Activated T-helper 17 cell treated with anti-CD3 and anti-CD28 coated beads, Interleukin-2, amount 50 U/mL, for 72 hours (primary cell): ENCODE measurements at places on chromosomes 12 and 14.

DNA sequence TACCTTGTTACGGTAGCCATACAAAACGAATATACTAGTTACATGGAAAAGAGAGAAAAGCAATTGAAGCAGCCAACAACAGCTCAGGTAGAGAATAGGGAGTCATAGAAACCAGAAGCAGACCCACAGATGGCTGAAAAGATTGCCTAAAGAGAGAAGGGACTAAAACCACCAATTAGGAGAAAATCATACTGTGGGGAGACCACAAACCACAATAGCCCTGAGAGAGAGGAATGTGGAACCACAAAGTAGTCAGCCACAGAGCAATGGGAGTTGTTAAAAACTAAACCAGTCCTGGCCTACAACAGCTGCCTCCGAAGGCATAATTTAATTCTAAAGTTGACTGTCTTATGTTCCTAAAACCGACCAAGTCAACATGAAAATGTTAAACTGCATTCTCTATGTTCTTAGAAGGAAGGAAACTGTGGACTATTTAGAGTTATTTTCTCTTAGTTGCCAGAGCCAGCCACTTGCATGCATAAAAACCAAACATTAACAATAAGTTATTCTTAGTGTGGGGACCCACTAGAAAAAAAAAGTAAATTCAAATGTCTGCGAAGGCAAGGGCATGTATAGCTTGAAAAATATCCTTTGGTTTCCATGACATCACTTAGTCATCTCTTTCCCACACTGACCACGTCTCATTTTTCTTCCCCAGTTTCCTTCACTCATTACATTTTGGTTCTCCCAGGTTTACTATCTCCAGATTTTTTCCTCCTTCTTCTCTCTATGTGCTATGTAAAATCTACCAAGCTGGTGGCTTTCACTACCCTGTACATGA is 398.1 kb downstream of the NOVA1 start:
- ATAC-seq, result no peak

- ATAC-seq, result no peak
These were observed 70.5 kb upstream of the DAAM1 start for GRCh38 chr14:59117754-59118528.

DNA sequence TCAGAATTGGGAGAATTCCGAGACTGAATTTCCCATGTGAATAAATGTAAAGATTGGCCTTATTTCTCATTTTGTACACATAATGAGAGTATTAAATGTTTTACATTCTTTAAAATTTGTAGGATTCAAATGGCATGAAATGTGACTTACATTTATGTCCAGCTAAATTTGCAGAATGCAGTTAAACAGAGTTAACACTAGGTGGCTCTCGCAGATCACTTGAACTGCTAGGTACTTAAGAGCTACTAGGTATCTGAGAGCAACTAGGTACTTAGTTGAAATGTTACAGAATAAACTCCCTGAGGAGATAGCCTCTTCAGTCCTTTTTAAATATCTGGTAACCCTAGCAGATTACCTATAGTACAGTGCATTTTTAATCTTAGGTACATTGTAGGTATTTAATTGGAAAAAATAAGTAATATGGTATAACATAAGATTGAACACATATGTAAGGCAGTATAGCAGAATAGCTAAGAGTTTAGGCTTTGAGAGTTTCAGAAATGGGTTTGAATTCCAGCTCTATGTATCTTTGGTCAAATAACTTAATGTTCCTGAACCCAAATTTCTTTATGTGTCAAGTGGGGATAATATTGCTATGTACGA is 73.8 kb downstream of the KIAA0586 start:
- peak; percentile 63 for ATAC-seq

DNA sequence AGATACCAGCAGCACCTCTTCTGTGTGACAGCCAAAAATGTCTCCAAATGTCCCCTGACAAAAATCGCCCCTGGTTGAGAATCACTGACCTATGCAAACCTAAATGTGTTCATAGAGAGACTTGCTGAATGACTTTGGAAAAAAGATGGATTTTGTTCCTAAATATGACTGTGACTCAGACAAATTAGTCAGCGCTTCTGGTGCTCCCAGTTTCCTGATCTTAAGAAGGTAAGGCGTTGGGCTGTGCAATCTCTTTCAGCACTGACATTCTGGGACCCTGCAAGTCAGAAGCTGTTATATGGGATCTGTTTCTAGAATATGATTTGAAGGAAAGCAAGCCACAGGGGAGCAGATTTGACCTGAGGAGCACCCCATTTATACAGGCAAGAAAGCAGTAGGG is 90.6 kb upstream of the PWP1 start:
- ATAC-seq, result no peak

DNA sequence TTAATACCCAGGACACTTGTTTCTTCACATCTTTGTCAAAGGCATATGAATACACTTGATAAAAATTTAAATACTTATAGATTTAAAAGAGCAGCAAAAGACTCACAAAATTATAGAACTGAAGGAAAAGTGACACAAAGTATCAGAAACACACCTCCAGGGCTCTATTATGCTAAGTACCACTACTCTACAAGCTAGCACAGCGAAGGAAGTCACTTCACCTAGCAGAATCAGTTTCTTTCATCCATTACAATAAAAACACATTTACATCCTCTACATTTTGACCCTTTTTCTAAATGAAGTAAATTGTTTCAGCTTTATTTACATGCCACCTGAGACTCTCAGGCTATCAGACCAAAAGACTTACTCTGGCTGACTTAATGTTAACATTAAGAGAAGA is 26.6 kb upstream of the PTPRB start:
- ATAC-seq, result no peak

GRCh38 chr12:25979563-25979962 is 21.1 kb downstream of the RASSF8 start:
- no peak for ATAC-seq
